ENCODE measurements at places on chromosomes 2 and 18.
A peak's percentile ranks its signal among the peaks of the same experiment; 100 is the strongest.

- DNase-seq = peak; percentile 56
These were observed 588 bp downstream of the CHAC2 start for GRCh38 chr2:53768242-53768542.

DNA sequence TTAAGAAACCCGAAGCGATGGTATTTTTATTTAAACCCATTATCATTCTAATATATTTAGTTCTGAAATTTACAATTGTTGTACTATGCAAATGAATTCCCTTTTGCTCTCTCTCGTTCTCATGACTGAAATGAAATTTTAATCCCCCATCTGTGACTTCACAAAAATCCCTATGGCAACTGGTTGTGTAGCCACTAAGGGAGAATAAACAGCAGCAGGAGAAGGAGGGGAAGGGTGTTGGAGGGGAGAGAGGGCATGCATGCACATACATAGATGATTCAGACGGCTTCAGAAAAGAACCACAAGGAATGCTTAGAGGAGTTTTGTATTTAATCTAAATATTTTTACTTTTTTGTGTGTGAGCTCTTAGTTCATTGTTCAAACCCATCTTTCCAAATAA lies 36.8 kb downstream of the CPS1 start:
- DNase-seq = no peak

DNA sequence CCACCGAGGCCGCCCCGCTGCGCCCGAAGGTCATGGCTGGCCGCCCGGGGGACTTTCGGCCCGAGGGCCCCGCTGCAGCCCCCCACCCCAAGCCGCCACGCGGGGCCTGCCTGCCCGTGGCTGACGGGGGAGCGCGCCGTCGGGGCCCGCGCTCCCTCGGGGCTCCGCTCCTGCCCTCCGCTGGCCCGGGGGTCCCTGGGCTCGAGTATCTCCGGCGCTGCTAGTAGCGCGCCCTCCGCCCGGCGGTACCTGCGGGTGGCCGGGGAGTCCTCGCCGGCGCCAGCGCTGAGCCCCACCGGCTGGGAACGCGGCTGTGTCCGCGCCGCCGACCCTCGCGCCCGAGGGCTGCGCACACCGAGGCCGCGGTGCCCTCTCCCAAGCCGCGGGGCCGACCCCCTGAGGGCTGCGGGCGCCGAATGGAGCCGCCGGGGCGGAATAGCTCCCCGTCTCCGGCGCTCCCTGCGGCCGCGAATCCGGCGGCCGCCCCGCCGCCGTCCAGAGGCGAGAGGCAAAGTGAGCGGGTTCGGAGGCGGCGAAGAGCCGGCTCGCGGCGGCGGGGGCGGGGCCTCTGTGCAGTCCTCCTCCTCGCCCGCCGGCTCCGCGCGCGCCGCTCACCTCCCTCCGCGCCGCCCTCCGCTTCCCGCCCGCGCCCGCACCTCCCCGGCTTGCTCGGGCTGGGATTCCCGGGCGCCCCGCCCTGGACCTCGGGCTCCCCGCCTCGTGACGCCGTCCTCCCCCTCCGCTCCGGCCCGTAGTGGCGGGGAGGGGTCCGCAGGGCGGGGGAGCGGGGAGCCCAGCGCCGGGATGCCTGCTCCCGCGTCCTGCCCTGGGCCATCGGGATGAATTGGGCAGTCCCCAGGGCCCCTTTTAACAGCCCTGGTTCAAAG lies at the start of gene KCNG3:
Gene KCNG3 (minus strand): TSS at position 515 of the 887 bp plus-strand sequence. CDS start 481 bp downstream, at position 34.
- peak; percentile 70 for DNase-seq

GRCh38 chr2:239724194-239724849 lies 300.8 kb downstream of the NDUFA10 start:
- DNase-seq = no peak

GRCh38 chr2:229064749-229065148 lies 206.3 kb downstream of the PID1 start:
- no peak for DNase-seq

GRCh38 chr2:219309278-219309677 lies at the start of gene PTPRN:
TSS of gene PTPRN (minus strand) at chr2:219309401. CDS start at chr2:219309332, 69 bp downstream.
- no peak for DNase-seq

DNA sequence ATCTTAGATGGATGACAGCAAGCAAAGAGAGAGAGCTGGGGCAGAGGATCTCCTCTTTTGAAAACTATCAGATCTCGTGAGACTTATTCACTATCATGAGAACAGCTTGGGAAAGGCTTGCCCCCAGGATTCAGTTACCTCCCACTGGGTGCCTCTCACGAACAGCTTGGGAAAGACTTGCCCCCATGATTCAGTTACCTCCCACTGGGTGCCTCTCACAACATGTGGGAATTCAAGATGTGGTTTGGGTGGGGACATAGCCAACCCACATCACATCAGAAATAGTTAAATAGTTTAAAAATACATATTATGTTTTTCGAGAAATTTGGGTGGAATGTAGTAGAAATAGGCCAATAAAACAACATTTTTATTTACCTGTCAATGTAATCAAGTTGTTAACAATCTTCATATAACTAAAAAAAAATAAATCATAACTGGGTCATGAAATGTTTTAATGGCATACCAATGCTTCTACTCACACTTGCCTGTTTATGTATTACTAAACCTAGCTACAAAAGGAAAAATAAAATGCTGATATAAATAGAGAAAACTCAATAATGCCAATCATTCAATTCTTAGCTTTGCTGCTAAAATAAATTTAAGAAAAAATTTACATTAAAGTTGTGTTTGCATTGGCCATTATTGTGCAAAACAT lies 608.9 kb downstream of the SUCLG1 start:
- DNase-seq = no peak

DNA sequence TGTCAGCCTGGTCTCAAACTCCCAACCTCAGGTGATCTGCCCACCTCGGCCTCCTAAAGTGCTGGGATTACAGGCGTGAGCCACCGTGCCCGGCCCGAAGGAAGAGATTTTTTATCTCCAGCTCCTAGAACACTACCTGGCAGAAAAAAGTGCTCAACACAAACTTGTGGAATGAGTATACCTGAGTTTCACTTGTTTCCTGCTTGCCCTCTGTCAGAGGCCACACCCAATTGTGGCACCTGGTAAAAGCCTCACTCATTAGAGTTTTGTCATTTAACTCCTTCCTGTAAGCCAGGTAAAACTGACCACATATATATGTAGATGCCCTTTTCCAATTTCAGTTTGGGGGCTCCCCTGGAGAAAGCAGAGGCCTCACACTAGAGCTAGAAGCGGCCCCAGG lies 42.2 kb upstream of the RTN4 start:
- no peak for DNase-seq

DNA sequence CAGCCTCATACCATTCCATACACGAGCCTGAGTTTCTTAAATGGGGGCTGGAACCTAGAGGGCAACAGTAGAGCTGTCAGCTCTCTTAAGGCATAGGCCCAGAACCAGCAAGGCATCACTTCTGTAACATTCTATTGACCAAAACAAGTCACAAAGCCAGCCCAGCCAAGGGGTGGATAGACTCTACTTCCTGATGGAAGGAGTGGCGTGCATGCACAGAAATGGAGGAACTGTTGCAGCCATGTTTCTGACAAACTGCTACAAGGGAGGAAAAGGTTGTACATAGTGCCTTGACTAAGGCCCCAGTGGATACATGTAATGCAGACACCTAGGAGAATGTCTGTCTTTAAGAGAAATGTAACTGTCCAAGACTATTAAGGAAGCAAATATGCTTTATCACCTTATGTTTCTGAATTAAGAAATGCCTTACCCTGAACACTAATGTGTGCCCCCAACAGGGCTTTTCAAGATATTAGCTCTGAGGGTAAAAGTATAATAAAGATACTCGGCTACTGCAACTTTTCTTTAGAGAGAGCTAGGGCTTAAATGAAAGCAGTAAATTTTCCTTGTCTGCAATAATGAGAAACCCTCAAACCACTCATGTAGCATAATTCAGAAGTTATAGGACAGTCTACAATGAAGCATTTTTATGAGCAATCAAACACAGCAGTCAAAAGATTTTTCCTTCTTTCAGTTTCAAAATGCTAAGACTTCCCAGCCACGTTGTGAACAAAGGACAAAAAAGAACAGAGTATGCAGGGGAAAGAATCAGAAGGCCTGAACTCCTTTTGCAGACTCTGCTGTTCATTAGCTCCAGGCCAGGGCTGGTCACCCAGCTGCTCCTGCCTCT lies 35.1 kb upstream of the CDC42EP3 start:
- no peak for DNase-seq
